Natural killer cell (primary cell): ENCODE measurements at places on chromosomes 1 and 21.
A peak's percentile ranks its signal among the peaks of the same experiment; 100 is the strongest.

- no peak overlapping the region for H3K27ac ChIP-seq
- H3K4me3 ChIP-seq = no peak overlapping the region
- DNase-seq = no peak
- no peaks in the 10 kb centered on the region for H3K36me3 ChIP-seq
These were observed 19.1 kb downstream of the DDAH1 start for GRCh38 chr1:85445906-85446305.

GRCh38 chr1:6914706-6915105 is 129.5 kb downstream of the CAMTA1 start:
- no peak overlapping the region for H3K4me3 ChIP-seq
- no peak overlapping the region for H3K27ac ChIP-seq

GRCh38 chr1:208077232-208078075 is 166.5 kb upstream of the CD34 start:
- no peaks in the 10 kb centered on the region for H3K36me3 ChIP-seq
- H3K27ac ChIP-seq = no peak overlapping the region
- DNase-seq = no peak
- no peak overlapping the region for H3K4me3 ChIP-seq
- H3K27me3 ChIP-seq = no peaks in the 10 kb centered on the region

DNA sequence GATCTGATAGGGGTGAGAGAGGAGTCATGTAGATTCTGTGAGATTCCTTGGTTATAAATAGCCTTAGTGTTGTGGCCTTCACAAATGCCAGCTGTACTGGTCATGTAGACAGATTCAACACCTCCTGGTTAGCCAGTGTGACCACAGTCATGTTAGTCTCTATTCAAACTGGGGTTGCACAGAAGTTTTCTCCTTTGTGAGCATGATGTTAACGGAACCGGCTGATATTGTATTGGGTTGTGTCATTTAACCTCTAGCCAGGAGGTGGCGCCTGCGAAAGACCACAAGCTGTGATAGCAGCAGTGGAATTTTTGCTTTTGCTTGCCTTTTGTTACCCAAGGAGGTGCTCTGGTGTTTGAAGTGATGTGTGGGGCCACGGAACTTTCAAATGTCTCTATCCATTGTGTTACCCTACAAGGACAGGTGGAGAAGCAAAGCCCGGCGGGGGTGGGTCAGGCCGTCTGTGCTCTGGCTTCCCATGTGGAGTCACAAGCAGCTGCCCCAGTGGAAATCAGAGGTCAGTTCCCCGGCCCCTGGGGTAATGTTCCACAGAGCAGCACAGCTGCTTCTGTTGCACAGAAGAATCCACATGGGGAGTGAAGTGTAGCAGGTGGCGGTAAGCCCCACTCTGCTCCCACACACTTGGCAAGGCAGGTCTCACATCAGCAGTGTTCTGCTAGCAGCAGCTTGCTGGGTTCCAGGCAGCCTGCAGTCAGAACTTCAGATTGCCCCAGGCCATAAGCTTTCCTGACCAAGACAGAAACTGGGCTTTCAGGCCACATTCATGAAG is 112.6 kb downstream of the ADAMTS1 start:
- H3K4me3 ChIP-seq = no peak overlapping the region
- peaks cover 6% of the 10 kb centered on the region for H3K4me1 ChIP-seq
- H3K27ac ChIP-seq = no peak overlapping the region
- no peak for DNase-seq

- H3K36me3 ChIP-seq = no peaks in the 10 kb centered on the region
- no peak overlapping the region for H3K4me3 ChIP-seq
- DNase-seq = no peak
- no peaks in the 10 kb centered on the region for H3K27me3 ChIP-seq
- H3K4me1 ChIP-seq = no peaks in the 10 kb centered on the region
These were observed 37.0 kb upstream of the CAMK1G start for GRCh38 chr1:209546390-209547085.

DNA sequence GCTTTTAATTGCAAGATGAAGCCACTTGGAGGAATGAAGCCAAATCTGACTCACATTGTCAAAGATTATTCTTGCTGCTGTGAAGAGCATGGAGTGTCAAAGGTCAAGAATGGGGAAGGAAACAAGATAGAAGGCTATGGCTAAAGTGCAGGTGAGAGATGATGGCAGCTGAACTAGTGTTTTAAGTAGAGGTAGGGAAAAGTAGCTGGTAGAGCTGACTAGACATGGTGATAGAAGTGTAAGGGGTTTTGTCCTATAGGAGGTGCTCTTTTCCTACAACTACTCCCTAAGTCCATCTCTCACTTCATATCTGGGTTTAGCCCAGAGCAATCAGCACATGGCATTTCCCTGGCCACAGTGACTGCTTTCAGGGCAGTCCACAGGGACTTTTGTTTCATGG is 11.8 kb downstream of the UBE2T start:
- H3K36me3 ChIP-seq = peaks cover 2% of the 10 kb centered on the region
- H3K4me1 ChIP-seq = no peaks in the 10 kb centered on the region
- H3K4me3 ChIP-seq = no peak overlapping the region

GRCh38 chr1:164337885-164338284 is 221.1 kb upstream of the PBX1 start:
- no peak overlapping the region for H3K4me3 ChIP-seq
- no peak for DNase-seq
- H3K27me3 ChIP-seq = no peaks in the 10 kb centered on the region
- H3K4me1 ChIP-seq = no peaks in the 10 kb centered on the region

- DNase-seq = no peak
- no peak overlapping the region for H3K4me3 ChIP-seq
- H3K36me3 ChIP-seq = peaks cover 2% of the 10 kb centered on the region
These were observed 16.9 kb downstream of the PFKFB2 start for GRCh38 chr1:207069858-207070506.

GRCh38 chr1:109969146-109969829 is 15.3 kb upstream of the AHCYL1 start:
- H3K4me1 ChIP-seq = no peaks in the 10 kb centered on the region
- H3K4me3 ChIP-seq = no peak overlapping the region
- no peak for DNase-seq
- H3K27me3 ChIP-seq = peaks cover 2% of the 10 kb centered on the region
- no peaks in the 10 kb centered on the region for H3K36me3 ChIP-seq

DNA sequence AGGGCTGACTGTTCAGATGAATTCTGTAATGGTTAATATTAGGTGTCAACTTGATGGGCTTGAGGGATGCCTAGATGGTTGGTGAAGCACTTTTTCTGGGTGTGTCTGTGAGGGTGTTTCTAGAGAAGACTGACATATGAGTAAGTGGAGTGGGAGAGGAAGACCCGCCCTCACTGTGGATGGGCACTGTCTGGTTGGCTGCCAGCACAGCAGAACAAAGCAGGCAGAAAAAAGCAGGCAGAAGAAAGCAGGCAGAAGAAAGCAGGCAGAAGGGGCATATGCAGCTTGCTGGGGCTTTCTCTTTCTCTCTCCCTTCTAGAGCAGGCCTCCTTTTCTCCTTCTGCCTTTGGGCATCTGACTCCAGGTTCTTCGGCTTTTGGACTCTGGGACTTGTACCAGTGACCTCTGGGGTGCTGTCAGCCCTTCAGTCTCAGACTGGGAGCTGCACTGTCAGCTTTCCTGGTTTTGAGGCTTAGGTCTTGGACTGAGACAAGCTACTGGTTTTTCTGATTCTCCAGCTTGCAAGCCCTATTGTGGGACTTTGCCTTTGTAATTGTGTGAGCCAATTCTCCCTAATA is 42.9 kb upstream of the CD2 start:
- H3K4me1 ChIP-seq = peaks cover 2% of the 10 kb centered on the region
- no peak overlapping the region for H3K4me3 ChIP-seq
- no peaks in the 10 kb centered on the region for H3K27me3 ChIP-seq
- no peak overlapping the region for H3K27ac ChIP-seq
- DNase-seq = no peak

DNA sequence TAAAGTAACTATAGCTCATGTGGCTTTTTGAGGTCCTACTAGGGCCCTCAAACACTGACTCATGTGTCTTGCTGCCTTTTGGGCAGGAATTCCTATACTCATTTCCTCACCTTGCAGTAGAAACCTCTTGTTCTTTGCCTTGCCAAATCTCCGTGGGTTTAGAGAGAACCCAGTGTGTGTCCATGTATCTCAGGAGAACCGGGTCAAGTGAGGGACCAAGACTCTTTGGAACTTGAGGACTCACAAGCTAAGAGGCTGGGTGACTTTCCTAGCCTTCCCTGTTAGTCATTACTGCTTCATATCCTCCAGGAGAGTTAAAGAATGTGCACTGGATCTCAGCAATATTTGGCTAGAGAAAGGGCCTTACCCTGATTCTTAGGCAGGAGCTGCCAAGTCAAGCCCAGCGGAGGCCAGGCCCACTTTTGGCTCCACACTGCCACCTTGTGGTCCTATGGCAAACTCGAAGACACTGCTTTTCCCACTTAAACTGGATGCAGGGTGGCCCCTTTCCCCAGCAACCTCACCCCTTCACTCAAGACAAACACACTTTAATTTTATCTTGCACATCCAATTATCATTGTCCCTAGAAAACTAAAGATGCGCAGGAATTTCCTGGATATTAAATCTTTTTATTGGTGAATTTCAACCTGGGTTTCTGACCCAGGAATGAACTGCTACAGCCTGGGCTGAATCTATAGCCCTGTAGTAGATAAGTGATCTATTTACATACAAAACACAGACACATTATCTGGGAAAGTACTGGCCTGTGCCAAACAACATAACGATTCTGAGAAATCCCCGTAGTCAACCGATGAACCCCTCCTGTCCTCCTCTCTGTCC is 10.6 kb downstream of the AVPR1B start:
- no peaks in the 10 kb centered on the region for H3K4me1 ChIP-seq
- peak; percentile 62 for DNase-seq
- no peaks in the 10 kb centered on the region for H3K27me3 ChIP-seq

DNA sequence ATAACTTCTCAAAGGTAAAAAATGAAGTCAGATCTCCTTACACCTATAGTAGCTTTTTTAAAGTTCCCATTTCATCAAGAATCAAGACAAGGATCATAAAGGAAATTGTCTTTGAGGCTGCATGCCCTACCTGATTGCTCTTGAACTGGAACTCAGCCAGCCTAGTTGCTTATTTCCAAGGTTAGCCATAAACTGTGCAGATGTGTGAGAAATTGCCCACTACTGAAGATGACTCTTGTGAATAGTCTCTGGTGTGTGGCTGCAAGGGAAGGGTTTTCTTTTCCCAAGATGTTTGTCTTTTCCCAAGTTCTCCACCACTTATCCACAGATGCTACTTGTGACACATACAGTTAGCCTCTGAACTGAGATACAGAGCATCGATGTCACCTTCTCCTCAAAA is 81.7 kb upstream of the DUSP10 start:
- no peak overlapping the region for H3K27ac ChIP-seq
- H3K27me3 ChIP-seq = no peaks in the 10 kb centered on the region
- no peaks in the 10 kb centered on the region for H3K36me3 ChIP-seq
- DNase-seq = no peak
- no peak overlapping the region for H3K4me3 ChIP-seq
- H3K4me1 ChIP-seq = peaks cover 20% of the 10 kb centered on the region

DNA sequence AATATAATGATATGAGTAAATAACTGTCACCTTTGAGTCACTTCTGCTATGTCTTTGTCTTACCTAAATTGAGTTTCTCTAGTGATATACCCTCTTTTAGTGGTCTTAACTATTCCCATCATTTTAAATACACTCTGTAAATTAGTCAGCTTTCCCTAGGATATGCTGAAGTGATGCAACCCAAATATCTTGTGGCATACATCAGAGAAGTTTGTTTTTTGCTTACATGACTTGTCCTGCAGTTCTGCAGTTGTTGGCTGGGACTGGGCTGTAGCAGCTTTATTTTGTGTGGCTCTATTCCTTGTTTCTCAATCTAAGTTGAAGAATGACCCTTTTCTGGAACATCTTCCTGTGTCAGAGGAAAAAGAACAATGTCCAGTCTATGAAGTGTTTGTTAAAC is 76.4 kb downstream of the TTC3 start:
- H3K4me3 ChIP-seq = no peak overlapping the region
- no peak overlapping the region for H3K27ac ChIP-seq
- no peak for DNase-seq

DNA sequence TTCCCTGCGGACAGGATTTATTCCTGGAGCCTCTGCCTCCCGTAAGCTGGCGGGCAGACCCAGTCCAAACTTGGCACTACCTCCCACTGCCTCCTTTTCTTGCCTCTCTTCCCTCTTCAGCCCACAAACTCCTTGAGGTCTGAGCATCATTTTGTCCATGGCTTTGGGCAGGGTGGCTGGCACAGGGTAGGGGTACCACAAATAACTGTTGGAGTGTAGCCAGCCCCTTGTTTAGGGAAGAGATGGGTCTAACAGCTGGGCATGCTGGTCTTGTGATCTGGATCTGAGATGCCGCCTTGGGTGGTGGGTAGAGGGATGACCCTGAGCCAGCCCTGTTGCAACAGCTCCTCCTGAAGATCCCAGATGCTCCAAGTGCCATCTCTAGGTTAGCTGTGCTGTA is 71.4 kb upstream of the CLDN14 start:
- no peak overlapping the region for H3K27ac ChIP-seq
- H3K4me3 ChIP-seq = no peak overlapping the region
- no peaks in the 10 kb centered on the region for H3K4me1 ChIP-seq
- DNase-seq = no peak
- H3K27me3 ChIP-seq = no peaks in the 10 kb centered on the region

- no peaks in the 10 kb centered on the region for H3K27me3 ChIP-seq
- H3K36me3 ChIP-seq = no peaks in the 10 kb centered on the region
- no peak overlapping the region for H3K27ac ChIP-seq
- no peak overlapping the region for H3K4me3 ChIP-seq
- no peak for DNase-seq
These were observed 797.3 kb downstream of the PLA2G4A start for GRCh38 chr1:187626056-187626455.

- H3K4me3 ChIP-seq = peak overlapping the region; percentile 28
- DNase-seq = peak; percentile 64
- peaks cover 6% of the 10 kb centered on the region for H3K4me1 ChIP-seq
- no peaks in the 10 kb centered on the region for H3K27me3 ChIP-seq
These were observed 66.9 kb downstream of the GNG12 start for GRCh38 chr1:67766141-67766978.

GRCh38 chr1:180029524-180030135 is 75.0 kb downstream of the CEP350 start:
- H3K27me3 ChIP-seq = no peaks in the 10 kb centered on the region
- no peak for DNase-seq
- H3K4me1 ChIP-seq = no peaks in the 10 kb centered on the region
- H3K27ac ChIP-seq = no peak overlapping the region
- H3K36me3 ChIP-seq = peaks cover 49% of the 10 kb centered on the region
